A549 (cell line): ENCODE measurements at places on chromosomes 7 and 10. TPM values are rescaled to one million over a fixed set of nuclear protein-coding genes. Genes with fewer than 3 reads are reported as not detected.

- no peak for DNase-seq
Observed at GRCh38 chr10:60606343-60607080, 171.8 kb upstream of the CDK1 start.

DNA sequence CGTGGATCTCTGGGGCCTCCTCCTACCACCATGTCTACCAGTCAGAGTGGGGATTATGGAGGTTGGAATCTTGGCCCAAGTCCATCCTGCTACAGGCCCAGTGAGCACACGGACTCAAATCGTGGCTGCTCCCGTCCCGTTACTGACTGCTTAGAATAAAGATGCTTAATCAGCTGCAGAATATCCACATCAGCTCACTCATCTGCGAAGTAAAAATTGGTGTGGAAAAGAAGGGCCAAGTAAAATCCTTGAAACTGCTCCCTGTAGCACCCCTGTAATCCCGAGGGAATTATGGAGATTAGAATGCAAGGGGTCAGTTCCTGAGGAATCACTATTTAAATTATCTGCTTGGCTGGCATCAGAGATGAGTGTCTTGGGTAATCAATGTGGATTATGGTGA is 13.0 kb upstream of the HTR5A start:
- DNase-seq = no peak

DNA sequence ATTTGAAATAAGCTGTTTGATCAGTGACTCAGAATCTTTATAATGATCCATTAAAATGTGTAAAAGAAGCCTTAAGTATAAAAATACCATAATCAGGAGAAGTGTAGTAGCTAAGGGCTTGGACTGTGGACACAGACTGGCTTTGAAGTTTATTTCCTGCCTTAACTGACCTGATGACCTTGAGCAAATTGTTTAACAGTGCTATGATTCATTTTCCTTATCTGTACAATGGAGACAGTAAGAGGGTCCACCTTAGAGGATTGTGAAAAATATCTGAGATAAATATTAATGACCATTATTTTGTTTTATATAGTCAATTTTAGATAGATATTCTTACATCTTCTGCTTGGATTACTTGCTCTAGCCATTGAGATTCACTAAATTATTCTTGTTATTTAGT is 13.3 kb upstream of the RPA3 start:
- DNase-seq = no peak

- peak; percentile 37 for DNase-seq
Observed at GRCh38 chr10:100148353-100149211, 37.2 kb downstream of the ERLIN1 start.

Gene EN2
- 0.51 to 0.62 TPM (median 0.54 TPM) in 3 replicates for polyA plus RNA-seq

Gene THSD7A
- 4.2 to 5.7 TPM (median 5.4 TPM) in 3 replicates for polyA plus RNA-seq

DNA sequence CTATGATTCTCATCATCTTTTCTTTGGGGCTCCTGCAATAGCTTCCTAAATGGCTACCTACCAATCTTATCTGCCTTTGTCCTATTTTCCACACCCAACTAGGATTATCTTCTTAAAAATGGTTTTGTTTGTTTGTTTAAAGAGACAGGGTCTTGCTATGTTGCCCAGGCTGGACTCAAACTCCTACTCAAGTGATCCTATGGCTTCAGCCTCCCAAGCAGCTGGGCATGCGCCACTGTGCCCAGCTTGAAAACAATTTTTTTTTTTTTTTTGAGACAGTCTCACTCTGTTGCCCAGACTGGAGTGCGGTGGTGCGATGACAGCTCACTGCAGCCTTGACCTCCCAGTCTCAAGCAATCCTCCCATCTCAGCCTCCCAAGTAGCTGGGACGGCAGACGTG is 14.9 kb downstream of the DNMBP start:
- no peak for DNase-seq
